ENCODE measurements at places on chromosomes 5 and 9.

- DNase-seq = no peak
Observed at GRCh38 chr5:91182763-91183162, 200.4 kb downstream of the ARRDC3 start.

GRCh38 chr9:74570879-74571512 is 73.9 kb downstream of the RORB start:
- no peak for DNase-seq

- DNase-seq = no peak
Observed at GRCh38 chr9:38690574-38690973, 29.4 kb downstream of the FAM240B start.

DNA sequence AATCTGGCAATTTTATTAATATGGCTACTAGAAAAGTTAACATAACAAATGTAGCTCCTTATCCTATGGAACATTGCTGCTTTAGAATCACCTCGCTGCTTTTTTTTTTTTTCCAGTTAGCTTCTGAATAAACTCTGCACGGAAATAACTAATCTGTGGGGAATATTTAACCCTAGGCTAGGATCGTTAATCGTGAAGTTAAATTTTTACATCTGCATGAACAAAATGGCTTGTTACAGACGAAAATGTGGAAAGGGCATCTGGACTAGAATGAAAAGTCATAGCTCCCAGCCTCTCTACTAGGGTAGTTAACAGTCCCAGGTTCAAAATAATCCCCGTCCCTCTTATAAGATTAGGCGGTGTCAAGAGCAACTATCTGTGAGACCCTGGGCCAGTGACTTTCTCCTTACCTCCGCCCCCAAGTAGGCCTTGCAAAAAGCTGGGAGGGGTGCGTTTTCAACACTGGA is 470 bp upstream of the SLC22A5 start:
- no peak for DNase-seq

DNA sequence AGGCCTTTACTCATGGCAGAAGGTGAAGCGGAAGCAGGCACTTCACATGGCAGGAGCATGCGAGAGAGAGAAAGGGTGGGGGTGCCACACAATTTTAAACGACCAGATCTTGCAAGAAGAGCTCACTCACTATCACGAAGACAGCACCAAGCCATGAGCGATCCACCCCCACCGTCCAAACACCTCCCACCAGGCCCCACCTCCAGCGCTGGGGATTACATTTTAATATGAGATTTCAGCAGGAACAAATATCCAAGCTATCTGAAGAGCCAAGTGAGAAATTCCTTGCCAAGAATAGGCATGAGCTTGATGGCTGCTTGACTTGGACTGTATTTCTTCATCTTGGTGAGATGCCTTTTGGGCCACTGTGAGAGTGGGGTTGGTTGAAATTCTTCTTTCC is 88.0 kb downstream of the PDZD2 start:
- DNase-seq = no peak

- no peak for DNase-seq
Observed at GRCh38 chr5:3321119-3321760, 274.4 kb upstream of the IRX1 start.

DNA sequence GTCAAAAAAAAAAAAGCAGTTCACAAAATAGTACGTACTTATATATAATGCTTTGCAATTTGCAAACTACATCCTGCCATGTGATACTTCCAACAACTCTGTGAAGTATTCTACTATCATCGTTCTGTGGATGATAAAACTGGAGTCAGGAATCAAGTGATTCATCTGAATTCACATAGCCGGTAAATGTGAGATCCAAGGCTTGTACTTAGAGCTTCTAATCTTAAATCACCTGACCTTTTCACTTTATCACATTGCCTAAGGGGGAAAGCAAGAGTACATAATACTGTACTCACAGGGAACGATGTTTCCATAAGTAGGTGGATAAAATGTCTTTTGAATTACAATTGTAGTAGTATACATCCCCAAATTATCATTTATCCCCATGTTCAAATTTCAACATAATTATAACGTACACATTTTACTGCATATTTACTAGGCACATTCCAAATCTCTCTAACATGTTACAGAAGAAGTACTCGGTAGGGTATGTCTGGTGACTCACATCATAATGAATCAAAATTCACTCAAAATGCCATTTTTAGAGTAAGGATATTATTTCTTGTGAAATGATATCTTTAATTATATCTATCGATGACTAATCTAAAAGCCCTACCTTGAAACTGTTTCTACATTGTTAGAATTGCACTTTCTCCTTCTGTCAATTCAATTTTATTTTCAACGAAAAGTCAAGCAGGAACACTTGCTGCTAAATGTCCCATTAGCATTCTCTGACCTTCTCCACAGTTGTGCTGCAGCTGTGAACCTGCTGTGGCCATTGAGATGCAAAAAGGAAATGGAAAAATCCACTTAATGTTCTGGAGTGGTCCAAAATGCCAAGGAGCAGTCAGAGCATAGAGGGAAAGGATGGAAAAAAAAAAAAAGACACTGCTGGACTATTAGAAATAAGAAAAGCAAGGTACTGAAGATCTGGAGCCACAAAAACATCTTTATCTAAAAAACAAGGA is 78.9 kb downstream of the OR2K2 start:
- DNase-seq = no peak
